ENCODE measurements at places on chromosomes 7 and 10.

GRCh38 chr7:68865351-68866199 lies 732.7 kb upstream of the AUTS2 start:
- no peak for DNase-seq

- DNase-seq = no peak
Observed at GRCh38 chr10:26448706-26449435, 10.7 kb downstream of the APBB1IP start.

DNA sequence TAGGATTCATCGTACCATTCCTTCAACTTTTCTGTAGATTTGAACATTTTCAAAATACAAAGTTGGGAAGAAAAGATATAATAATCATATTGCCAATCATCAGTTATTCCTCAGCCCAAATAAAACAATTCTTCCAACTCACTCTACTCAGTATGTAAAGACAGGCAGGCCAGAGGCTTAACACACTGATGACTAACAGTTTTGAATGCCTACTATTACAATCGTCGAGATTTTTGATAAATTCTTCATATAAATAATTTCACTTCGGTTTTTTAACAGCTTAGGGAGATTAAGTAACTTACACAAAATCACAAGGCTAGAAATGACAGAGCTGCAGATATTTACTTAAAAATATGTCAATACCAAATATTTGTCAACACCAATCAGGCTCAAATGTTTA lies 17.6 kb downstream of the CYTH3 start:
- no peak for DNase-seq

- no peak for DNase-seq
Observed at GRCh38 chr7:115831371-115831770, 199.2 kb downstream of the TFEC start.

DNA sequence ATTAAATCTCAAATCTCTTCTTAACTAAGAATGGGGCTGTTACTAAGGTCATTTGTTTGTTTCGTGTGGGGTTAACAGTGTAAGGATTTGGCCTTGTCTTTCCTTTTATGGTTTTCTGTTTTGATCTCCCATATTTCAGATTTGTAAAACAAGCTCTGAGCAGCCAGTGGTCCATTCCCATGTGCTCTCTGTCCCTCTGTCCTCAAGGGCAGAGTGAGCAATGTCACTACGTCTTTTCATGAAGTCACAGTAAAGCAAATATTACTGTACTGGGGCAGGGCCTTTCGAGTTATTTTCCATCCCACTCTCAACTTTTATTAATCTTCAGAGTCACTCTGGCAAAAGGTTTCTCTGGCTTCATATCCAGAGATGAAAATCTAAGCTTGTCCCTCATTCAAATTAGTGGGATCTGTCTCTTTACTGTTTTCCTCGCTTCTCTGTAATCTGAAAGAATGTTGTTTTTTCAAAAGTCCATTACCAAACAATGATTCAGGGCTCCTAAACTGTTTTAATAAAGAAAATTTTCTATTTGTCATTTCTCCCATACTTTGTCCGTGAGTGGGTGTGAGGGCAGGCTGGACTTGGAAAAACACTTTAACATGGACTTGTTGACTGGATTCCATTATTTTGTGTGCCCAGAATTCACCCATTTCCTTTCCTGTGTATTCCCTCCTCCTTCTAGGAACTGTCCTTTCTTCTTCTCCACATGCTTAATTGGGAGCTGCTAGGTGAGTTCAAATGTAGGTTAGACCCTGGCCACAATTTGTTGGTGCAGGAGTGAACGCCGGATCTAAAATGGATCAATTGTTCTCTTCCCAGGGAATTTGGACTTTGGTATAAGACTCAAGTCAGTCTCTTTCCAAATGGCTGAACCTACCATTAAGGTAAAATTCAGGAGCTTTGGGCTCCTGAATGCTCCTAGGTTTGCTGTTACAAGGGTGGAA lies 42.1 kb upstream of the NAMPT start:
- peak; percentile 12 for DNase-seq

- DNase-seq = no peak
Observed at GRCh38 chr10:72904806-72905205, 11.3 kb downstream of the OIT3 start.
